ENCODE measurements at places on chromosomes 11 and 22. TPM values are rescaled to one million over a fixed set of nuclear protein-coding genes. Genes with fewer than 3 reads are reported as not detected.

GRCh38 chr11:106694501-106694900, 323.8 kb downstream of the GUCY1A2 start:
- no peaks in the 10 kb centered on the region for H3K4me1 ChIP-seq
- H3K36me3 ChIP-seq: no peaks in the 10 kb centered on the region
- no peaks in the 10 kb centered on the region for H3K27me3 ChIP-seq
- H3K4me3 ChIP-seq: no peak overlapping the region
- no peak overlapping the region for H3K27ac ChIP-seq
- DNase-seq: no peak

Gene MPEG1
- total RNA-seq: not detected

Gene UPB1
- 0.30 TPM for total RNA-seq

Gene RNF169
- total RNA-seq: 18.6 TPM

DNA sequence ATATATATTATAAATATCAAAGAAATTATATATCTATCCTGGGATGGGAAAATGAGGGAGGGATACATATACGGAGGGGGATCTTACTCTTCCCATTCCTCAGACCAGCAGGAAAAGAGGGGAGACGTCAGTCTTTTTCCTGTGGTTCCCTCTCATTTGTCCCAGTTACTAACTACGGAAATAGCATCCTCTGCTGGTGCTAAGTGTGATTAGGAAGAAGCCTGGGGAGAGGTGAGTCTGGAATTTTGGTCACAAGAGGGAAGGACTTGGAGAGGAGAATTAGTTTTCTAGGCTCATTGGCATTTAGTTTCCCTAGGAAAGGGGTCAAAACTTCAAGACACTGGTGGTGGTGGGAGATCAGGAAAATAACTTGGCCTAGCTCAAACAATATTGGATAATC, 11.6 kb downstream of the MED19 start:
- H3K27me3 ChIP-seq: no peaks in the 10 kb centered on the region
- no peak for DNase-seq

DNA sequence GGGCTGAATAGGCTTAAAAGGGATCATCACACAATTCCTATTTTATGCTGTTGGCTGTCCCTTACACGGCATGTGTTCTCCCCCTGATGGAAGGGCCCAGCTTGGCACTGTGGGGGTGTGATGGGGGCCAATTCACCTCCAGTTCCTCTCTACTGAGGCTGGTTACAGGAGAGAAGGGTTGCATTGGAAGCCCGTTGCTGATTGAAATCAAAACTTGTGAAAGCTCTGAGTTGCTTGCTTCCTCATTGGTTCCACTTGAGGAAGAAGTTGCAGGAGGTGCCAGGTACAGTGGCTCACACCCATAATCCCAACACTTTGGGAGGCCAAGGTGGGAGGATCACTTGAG, 13.3 kb upstream of the PRG2 start:
- peaks cover 32% of the 10 kb centered on the region for H3K4me1 ChIP-seq
- no peak overlapping the region for H3K4me3 ChIP-seq
- no peak for DNase-seq

Gene PHLDA2
- 5.0 TPM for total RNA-seq

GRCh38 chr11:17719028-17719937, at the start of gene MYOD1:
TSS of gene MYOD1 (plus strand) at chr11:17719571. CDS start at chr11:17719783, 212 bp downstream.
- no peak within 1 kb of the TSS for H3K4me3 ChIP-seq
- no peak for DNase-seq
- no peaks in the 10 kb centered on the region for H3K4me1 ChIP-seq
- no peak within 1 kb of the TSS for H3K27ac ChIP-seq
- H3K36me3 ChIP-seq: no peaks in the 10 kb centered on the region

DNA sequence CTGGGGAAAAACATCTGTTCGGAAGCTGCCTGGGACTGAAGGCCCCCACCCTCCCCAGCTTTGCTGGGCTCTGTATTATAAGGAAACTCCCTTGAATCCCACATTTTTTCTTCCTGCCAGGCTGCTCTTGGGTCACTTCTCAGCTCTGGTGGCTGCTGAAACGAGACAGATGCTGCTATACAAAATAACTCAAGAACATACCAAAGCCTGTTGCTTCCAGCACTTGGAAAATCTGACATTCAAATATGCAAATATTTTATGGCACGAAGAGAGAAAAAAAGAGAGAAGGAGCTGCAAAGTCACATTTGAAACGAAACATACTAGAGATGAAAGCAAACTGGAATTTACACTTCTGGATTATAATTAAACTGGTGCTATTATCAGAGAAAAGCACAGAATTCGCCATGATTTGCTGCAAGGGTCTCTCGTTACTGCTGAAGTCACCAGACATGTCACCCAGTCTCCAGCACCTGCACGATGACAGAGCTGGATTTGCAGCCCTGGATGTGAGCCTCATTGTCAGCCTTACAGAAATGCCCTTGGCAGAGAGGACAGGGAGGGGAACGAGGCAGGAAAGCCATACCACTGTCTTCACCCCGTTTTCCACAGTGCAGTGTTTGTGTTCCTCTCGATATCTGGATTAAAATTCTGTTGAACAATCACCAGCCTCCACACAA, 47.9 kb upstream of the IGSF9B start:
- peaks cover 9% of the 10 kb centered on the region for H3K27me3 ChIP-seq
- no peak overlapping the region for H3K4me3 ChIP-seq
- no peak for DNase-seq
- no peaks in the 10 kb centered on the region for H3K36me3 ChIP-seq

- no peaks in the 10 kb centered on the region for H3K27me3 ChIP-seq
- no peaks in the 10 kb centered on the region for H3K36me3 ChIP-seq
- no peak for DNase-seq
- H3K4me1 ChIP-seq: no peaks in the 10 kb centered on the region
- H3K27ac ChIP-seq: no peak overlapping the region
These were observed 15.4 kb downstream of the ARHGEF17 start for GRCh38 chr11:73323464-73323863.

DNA sequence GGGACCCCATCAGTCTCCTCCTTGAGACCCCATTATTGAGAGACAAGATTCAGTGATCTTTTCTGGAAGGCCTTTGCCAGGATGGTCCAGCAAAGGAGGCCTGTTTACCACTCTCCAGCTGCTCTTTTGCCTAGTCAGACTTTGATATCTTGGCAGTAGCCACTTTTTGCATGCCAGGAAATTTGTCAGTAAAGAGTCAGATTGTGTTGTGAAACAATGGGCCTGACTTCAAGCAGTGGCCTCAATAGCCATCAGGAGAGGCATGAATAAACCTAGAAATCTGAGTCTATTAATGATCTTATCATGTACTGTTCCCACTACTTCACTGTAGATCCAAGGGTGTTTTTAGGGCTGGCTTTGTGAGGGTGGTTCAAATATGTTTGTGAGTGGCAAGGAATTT, 479.4 kb downstream of the JRKL start:
- no peak overlapping the region for H3K4me3 ChIP-seq
- no peak overlapping the region for H3K27ac ChIP-seq
- H3K4me1 ChIP-seq: no peaks in the 10 kb centered on the region
- no peaks in the 10 kb centered on the region for H3K36me3 ChIP-seq
- H3K27me3 ChIP-seq: no peaks in the 10 kb centered on the region

Gene FOSL1
- total RNA-seq: 4.5 TPM

- H3K27me3 ChIP-seq: no peaks in the 10 kb centered on the region
- DNase-seq: no peak
- peaks cover 29% of the 10 kb centered on the region for H3K4me1 ChIP-seq
- H3K36me3 ChIP-seq: peaks cover 26% of the 10 kb centered on the region
These were observed 13.3 kb upstream of the MICALL1 start for GRCh38 chr22:37892566-37893335.

DNA sequence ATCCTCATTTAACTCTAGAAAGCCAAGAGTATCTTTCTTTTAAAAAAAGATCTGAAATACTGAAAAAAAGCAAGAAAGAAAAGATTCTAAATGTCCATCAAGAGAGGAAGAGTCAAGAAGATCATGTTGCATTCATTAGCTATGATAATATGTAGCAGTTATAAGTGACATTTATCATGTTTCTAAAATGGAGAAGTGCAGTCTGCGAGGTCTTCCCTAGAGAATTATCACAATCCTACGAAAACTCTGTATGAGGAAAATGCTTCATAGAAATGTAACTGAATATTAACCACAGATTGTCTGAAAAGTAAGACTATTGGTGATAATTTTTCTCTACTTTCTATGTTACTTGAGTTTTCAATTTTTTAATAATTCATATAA, 77.4 kb upstream of the USP47 start:
- H3K4me3 ChIP-seq: no peak overlapping the region
- peaks cover 20% of the 10 kb centered on the region for H3K27me3 ChIP-seq
- no peaks in the 10 kb centered on the region for H3K4me1 ChIP-seq

GRCh38 chr22:21778705-21779363, 43.2 kb upstream of the YPEL1 start:
- no peak for DNase-seq
- peaks cover 3% of the 10 kb centered on the region for H3K4me1 ChIP-seq
- H3K4me3 ChIP-seq: no peak overlapping the region

Gene WNT7B
- not detected for total RNA-seq

- H3K4me1 ChIP-seq: no peaks in the 10 kb centered on the region
- no peak for DNase-seq
- H3K4me3 ChIP-seq: no peak overlapping the region
- no peak overlapping the region for H3K27ac ChIP-seq
These were observed 68.5 kb upstream of the SLC35C1 start for GRCh38 chr11:45736424-45736823.

Gene GRAP2
- 111 TPM for total RNA-seq

Gene FTH1
- total RNA-seq: 1,189 TPM

GRCh38 chr11:93279851-93280347, 50.6 kb upstream of the DEUP1 start:
- peaks cover 3% of the 10 kb centered on the region for H3K27me3 ChIP-seq
- no peaks in the 10 kb centered on the region for H3K36me3 ChIP-seq
- no peak overlapping the region for H3K4me3 ChIP-seq
- no peaks in the 10 kb centered on the region for H3K4me1 ChIP-seq

DNA sequence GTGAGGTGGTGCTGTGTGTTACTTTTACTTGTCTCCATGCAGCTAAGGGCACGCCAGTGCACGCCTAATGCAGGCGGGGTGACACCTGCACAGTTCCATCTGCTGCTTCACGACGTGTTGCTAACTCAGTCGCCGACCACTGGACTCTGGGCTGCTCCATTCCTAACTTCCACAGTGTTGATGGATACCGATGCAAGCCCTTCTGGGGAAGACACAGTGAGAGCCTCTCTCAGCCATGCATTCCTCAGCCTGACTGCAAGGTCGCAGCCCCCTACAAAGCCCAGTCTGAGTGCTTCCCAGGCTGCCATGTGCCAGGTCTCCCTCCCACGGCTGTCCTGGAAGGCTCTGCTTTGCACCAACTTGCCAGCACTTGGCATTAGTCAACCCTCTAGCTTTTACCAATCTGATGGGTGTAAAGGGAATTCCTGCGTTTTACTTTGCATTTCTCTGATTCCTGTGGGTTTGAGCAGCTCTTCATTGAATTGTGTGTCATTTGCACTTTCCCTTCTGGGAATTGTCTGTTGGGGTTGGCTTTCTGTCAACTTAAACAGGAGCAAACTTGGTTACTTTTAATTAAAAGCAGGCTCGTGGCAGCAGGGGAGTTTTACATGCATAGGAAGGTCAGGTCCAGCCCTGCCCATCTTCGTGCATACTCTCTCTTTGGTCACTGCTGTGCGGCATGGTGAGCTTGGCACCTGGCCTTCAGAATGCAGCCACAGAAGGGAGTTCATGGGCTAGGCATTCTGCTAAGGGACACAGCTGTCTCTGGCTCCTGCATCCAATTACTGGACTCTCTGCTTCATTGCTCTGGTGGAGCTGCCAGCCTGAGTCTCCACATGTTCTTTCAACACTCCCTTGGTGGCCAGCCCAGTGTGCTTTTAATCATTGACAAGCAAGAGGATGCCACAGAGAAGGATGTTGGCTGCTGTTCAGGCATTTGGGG, 34.6 kb upstream of the SHANK2 start:
- H3K36me3 ChIP-seq: no peaks in the 10 kb centered on the region
- H3K4me3 ChIP-seq: no peak overlapping the region
- H3K27ac ChIP-seq: no peak overlapping the region
- no peaks in the 10 kb centered on the region for H3K4me1 ChIP-seq
- no peak for DNase-seq

DNA sequence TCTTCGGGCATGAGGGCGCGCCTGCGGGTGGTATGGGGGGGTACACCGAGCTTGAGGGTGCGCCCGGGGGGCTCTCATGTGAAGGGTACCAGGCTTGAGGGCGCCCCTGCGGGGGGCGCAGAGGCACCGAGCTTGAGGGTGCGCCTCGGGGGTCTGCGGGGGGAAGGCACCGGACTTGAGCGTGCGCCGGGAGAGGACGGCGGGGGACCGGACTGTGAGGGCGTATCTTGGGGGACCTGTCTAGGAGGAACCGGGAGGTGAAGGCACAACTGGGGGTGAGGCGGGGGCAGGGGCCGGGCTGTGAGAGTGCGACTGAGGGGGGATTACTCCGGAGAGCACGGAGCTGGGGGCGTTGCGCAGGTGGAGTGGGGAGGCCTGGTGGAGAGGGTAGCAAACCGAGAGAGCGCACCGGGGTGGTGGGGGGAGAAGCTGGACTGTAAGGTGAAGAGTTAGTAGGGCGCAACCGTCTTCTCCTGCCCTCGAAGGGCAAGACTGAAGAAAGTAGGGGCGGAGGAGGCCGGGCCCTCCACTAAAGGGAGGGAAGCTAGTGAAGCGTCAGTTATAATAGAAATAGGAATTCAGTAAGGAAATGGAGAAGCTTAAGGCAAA, 1.1 kb upstream of the DDX6 start:
- H3K27me3 ChIP-seq: peaks cover 3% of the 10 kb centered on the region
- H3K4me1 ChIP-seq: peaks cover 13% of the 10 kb centered on the region
- H3K4me3 ChIP-seq: peak overlapping the region; percentile 100
- peaks cover 27% of the 10 kb centered on the region for H3K36me3 ChIP-seq

GRCh38 chr11:121901886-121902285, 214.1 kb downstream of the BLID start:
- no peaks in the 10 kb centered on the region for H3K4me1 ChIP-seq
- no peaks in the 10 kb centered on the region for H3K27me3 ChIP-seq
- H3K36me3 ChIP-seq: no peaks in the 10 kb centered on the region
- H3K27ac ChIP-seq: no peak overlapping the region
- H3K4me3 ChIP-seq: no peak overlapping the region
- DNase-seq: no peak

GRCh38 chr11:4884361-4884760, 2.7 kb downstream of the OR51T1 start:
- no peaks in the 10 kb centered on the region for H3K36me3 ChIP-seq
- H3K4me1 ChIP-seq: no peaks in the 10 kb centered on the region
- no peaks in the 10 kb centered on the region for H3K27me3 ChIP-seq
- H3K4me3 ChIP-seq: no peak overlapping the region
- no peak for DNase-seq
- H3K27ac ChIP-seq: no peak overlapping the region

DNA sequence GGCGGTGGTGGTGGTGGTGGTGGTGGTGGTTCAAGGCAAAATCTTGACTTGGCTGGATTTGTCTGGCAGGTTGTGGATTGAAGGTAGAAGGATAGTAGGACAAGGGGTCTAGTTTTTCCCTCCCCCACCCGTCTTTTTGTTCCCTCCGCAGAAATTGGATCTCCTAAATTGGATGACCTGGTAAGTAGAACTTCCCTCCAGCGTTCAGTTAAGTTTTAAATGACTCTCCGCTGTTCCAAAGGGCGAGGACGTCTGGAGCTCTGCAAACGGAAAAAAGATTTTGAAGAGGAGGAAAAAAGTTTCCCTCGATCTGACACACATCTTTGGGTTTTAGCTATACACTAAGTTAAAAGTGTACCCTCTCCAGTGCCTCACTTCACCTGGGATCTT, 422 bp upstream of the LGR4 start:
- DNase-seq: no peak
- H3K4me1 ChIP-seq: peaks cover 6% of the 10 kb centered on the region
- no peak overlapping the region for H3K27ac ChIP-seq
- H3K36me3 ChIP-seq: no peaks in the 10 kb centered on the region

Measured in activated CD4-positive, alpha-beta memory T cell treated with anti-CD3 and anti-CD28 coated beads, Interleukin-2, amount 10 ng/mL, durations not matched to agents 7 days and 5 days (primary cell).